Stimulated activated CD4-positive, alpha-beta T cell treated with anti-CD3 and anti-CD28 coated beads, Interleukin-1b, Interleukin-23, amount 100 ng/mL, for 48 hours (primary cell): ENCODE measurements at places on chromosomes 13 and 19.

- no peak for DNase-seq
Observed at GRCh38 chr19:36719687-36720556, 32.5 kb downstream of the ZNF567 start.

DNA sequence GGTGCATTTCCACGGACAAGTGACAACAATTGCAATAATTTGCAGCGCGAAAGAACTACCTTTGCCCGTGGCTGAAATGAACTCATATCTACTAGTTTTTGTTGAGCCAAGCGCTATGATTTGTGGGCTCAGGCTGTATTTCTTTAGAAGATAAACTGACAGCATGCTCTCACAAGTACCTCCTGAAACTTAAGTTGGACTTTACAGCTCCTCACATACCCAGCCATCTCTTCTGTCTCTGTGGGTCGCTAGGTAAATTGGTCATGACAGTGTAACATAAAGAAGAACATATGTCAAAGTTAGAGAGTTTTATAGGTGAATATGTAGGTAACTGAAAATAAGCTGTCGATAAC is 839 bp downstream of the COG6 start:
- DNase-seq, result no peak

DNA sequence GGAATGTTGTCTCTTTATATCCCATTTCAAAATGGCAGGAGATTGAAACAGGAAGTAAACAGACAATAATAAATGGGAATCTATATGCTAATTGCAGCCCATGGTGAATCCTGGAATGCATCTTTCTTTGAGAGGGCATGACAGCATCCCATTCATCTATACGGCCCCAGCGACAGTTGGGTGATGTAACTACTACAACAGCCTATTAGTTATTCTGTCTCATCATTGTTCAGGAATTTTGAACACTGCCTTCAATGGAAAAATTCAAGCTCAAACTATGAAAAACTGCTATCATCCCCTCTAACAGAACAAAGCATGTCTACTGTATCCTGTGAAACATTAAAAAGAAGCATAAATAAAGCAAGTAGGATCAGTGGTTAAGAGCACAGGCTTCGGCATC is 262.1 kb downstream of the DCT start:
- DNase-seq, result no peak

GRCh38 chr19:45881909-45882528 is 3.9 kb downstream of the IRF2BP1 start:
- DNase-seq, result no peak

DNA sequence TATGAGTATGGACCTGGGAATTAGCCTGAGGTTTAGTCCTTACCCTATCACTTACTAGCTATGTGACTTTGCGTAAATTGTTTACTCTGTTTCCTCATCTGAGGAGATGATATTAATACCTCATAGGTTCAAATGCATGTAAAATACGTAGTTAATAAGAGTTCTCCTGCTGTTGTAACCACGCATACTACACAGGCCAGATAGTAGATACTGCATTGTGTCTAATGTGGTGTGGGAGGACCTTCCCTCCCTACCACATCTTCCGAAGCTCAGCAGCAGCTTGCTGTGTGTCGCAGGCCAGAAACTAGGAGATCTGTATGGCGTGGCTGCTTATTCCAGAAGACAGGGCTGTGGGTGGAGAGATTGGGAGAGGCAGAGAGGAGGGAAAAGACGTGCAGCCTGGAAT is 23.0 kb downstream of the GTF2F2 start:
- no peak for DNase-seq

DNA sequence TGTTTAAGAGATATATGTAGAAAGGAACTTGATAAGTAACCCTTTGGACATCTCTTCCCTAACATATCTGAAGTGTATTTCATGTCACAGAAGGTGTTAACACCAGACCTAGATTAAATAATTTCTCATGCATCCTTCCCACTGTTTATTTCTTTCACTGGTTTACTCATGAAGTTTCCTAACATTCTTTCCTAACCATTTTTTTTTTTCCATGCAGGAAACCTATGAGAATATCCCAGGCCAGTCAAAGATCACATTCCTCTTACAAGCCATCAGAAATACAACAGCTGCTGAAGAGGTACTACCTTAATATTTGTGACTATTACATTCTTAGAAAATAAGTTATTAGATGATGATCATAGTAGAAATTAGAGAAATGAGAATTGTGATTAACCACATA is 28.8 kb downstream of the IPO5 start:
- no peak for DNase-seq

DNA sequence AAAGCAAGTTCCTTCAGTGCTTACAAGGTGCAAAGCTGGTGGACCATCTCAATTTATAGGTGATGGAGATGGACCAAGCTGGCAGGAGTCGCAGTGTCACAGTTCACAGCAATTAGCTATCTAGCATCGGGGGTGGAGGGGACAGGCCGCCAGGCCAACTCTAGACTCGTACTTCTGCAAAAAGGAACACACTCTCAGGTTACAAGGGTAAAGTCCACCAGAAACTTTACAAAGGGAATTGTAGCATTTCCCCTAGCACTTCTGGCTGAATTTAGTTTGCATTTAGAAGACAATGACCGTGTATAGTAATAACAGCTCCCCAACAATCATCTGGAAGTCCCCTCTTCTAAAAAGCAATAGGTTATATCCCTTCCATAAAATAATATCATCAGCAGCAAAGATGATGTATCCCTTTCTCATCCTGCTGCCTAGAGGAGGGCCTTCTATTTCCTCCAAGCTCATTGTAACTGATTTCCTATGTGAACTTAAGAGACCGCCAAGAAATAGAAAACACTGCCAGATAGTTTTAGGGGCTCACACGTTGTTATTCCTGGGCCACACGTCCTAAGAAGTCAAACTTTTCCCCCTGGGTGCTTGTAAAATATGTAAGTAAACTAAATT is 8.5 kb upstream of the DOCK9 start:
- DNase-seq, result no peak

- DNase-seq, result peak; percentile 37
Observed at GRCh38 chr19:34241513-34242337, 12.6 kb upstream of the GARRE1 start.

- no peak for DNase-seq
Observed at GRCh38 chr13:63409791-63410351, 1994.2 kb upstream of the PCDH20 start.

DNA sequence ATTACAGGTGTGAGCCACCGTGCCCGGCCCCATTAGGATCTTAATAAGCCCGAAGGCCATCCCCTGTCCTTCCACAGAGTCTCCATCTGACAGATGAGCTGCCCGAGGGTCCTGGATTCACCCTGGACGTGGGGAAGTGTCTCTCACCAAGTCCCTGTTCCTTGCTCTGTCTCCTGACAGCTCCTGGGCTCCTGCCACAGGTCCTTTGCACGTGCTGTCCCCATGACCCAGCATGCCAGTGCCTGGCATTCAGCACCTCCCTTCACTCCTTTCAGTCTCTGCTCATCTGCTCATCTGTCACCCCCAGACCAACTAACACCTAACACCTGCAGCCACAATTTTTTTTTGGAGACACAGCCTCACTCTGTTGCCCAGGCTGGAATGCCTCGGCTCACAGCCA is 14.5 kb downstream of the CERS1 start:
- DNase-seq, result no peak

DNA sequence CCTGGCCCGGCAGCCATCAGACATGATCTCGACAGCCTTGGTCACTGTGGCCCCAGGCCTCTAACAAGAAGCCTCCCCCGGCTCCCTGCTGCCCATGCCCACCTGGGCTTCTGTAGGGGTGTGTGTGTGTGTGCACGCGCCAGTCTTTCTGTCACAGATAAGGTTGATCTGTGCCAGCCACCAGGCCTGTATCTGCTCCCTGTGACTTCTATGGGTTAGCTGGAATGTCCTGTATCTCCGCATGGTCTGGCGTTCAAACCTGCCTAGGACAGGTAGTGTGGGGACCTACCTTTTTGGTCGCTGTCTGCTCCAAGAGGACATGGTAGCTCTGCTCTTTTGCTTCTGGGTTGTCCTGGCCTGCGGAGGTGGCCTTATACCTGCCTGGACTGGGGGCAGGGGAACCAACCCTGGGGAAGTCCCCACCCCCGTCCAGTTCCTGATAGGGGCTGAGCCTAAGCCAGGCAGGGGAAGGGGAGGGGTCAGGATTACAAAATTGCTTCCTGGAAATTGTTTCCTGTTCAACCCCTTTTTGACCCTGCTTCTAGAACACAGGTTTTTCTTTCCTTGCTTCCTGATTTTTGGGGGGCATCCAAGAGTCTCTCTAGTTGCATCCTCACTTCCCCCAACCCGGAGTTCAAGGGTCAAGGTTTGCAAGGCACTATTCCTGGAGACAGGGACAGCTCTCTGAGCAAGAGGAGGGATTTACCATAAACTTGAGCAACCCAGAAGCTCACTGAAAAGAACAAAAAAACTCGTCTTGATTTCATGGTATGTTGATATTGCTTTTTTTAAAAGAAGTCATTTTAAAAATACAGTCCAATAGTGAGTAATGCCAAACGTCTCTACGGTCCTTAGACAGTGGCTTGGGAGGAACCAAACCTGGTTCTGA is at the start of gene LRG1:
Gene LRG1 (minus strand): TSS at position 344 of the 889 bp plus-strand sequence. CDS start 23 bp downstream, at position 321.
- no peak for DNase-seq
